ENCODE measurements at places on chromosomes 11 and 22. TPM values are rescaled to one million over a fixed set of nuclear protein-coding genes. Genes with fewer than 3 reads are reported as not detected.

GRCh38 chr11:45366619-45367190, 80.6 kb upstream of the SYT13 start:
- peaks cover 6% of the 10 kb centered on the region for H3K4me1 ChIP-seq
- H3K27me3 ChIP-seq: peaks cover 28% of the 10 kb centered on the region
- no peak overlapping the region for H3K4me3 ChIP-seq
- no peak for DNase-seq
- H3K36me3 ChIP-seq: no peaks in the 10 kb centered on the region

- no peak overlapping the region for H3K27ac ChIP-seq
- H3K4me1 ChIP-seq: peaks cover 5% of the 10 kb centered on the region
These were observed 19.1 kb downstream of the IRAG1 start for GRCh38 chr11:10674440-10674855.

- DNase-seq: peak; percentile 93
- peaks cover 12% of the 10 kb centered on the region for H3K4me1 ChIP-seq
- H3K27me3 ChIP-seq: peaks cover 11% of the 10 kb centered on the region
- H3K27ac ChIP-seq: no peak overlapping the region
- no peaks in the 10 kb centered on the region for H3K36me3 ChIP-seq
These were observed 18.1 kb upstream of the JAM3 start for GRCh38 chr11:134050541-134051383.

GRCh38 chr22:17387356-17387755, 18.1 kb downstream of the CECR2 start:
- peaks cover 5% of the 10 kb centered on the region for H3K27me3 ChIP-seq
- no peak for DNase-seq
- H3K36me3 ChIP-seq: no peaks in the 10 kb centered on the region
- H3K4me3 ChIP-seq: no peak overlapping the region
- no peak overlapping the region for H3K27ac ChIP-seq
- no peaks in the 10 kb centered on the region for H3K4me1 ChIP-seq

Gene MISFA
- 3.5 TPM for total RNA-seq

All from activated CD4-positive, alpha-beta T cell treated with anti-CD3 and anti-CD28 coated beads, Interleukin-2, amount 10 ng/mL, durations not matched to agents 24 days and 14 days (primary cell).